ENCODE measurements at places on chromosomes 5 and 9.
A peak's percentile ranks its signal among the peaks of the same experiment; 100 is the strongest.

DNA sequence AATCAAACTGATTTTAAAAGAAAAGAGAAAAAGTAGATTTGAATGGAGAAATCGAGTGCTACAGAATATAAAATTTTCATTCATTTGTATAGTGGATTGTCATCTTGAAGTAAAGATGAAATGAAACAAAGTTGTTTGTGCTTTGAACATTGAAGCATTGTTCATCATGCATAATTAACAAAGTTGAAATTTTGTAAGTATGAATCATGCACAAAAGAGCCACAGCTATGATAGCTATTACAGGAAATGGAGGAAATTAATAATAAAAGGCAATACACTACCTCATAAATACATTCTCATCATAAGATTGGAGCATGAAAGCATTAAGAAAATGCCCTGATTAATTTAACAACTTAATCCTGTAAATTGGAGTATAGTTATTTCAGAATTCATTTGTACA, 153.4 kb upstream of the TLX3 start:
- DNase-seq = no peak

DNA sequence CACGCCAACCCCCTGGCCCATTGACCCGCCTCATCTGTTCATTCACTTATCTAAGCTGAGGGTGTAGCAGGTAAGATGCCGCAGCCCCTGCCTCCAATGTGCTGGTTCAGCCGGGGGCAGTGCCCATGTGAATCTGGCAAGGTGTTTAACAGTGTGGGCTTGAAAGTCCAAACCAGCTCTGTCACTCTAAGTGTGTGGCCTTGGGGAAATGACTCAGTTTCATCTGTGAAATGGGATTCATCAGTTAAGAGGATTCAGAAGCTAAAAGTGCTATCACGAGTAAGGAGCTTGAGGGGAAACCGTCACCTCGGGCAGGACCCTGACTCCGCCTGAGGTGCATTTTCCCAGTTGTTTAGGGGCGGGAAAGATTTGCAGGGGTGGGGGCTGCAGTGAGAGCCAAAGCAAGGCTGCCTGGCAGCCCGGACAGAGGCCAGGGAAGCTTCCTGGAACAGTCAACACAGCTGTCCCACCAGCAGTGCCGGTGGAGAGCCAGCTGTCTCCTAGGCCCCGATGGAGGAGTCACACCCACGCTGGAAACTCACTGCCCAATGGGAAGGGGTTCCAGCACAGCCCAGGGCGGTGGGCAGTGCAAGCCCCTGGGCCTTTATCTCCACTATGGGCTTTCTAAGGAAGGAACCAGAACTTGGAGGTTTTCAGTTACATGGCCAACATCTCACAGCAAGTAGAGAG, 9.7 kb upstream of the URM1 start:
- peak; percentile 45 for DNase-seq

DNA sequence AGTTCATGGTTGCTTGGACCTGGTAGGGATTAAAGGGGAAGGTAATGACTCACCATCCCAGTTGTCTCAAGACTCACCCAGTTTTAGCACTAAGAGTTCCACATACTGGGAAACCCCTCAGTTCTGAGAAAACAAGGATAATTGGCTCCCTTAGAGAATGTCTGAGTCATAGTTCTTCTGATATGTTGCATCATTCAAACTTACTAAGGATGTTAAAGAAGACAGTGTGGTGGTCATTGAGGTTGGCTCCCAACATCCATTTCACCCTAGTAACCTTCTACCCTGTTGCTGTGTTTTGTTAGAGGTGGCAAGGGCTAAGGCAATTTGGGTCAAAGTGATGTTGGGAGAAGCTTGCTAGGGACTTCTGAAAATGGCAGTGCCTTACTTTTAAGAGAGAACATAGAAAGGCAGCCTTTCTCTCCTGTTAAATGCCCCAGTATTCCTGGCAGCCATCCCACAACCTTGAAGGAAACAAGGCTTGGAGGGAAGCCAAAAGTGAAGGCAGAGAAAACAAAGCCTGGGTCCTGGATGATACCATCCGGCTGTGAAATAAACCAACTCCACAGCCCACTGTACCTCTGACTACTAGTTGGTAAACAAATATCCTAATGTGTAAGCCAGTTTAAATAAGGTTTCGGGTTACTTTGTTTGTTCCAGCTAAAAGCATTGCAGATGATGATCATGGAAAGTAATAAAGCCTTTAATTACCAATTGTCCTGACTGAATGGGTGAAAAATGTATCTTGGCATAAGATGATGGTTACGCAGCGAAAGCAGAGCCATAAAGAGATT, 80.4 kb upstream of the ADAMTSL1 start:
- peak; percentile 4 for DNase-seq

DNA sequence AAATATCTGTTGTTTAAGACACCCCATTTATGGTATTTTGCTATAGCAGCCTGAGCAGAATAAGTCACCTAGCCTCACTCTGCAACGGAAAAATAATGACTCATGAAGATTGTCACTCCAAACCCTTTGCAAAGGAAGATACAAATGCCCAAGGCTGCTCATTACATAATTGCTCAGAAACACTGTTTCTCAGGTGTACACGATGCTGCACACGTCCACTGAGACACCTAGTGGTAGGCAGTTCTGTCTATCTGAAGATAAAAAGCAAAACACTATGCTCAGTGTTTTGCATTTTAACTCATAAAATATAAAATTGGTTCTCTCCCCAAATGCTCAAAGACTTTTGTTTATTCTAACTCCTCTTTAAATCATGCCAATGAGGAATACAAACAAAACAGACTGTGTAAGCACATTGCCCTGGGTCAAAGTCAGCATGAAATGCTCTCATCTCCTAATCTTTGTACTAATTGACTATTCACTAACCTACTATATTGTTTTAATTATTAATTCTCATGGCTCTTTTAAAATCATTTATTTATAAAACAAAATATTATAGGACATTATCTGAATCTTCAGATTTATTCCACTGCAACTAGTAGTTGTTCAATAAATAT, 7.7 kb upstream of the TSLP start:
- no peak for DNase-seq

- no peak for DNase-seq
Measured at GRCh38 chr5:137902408-137903133, 13.3 kb downstream of the PKD2L2 start.

GRCh38 chr5:160303690-160304089, 8.7 kb downstream of the CCNJL start:
- DNase-seq = no peak

DNA sequence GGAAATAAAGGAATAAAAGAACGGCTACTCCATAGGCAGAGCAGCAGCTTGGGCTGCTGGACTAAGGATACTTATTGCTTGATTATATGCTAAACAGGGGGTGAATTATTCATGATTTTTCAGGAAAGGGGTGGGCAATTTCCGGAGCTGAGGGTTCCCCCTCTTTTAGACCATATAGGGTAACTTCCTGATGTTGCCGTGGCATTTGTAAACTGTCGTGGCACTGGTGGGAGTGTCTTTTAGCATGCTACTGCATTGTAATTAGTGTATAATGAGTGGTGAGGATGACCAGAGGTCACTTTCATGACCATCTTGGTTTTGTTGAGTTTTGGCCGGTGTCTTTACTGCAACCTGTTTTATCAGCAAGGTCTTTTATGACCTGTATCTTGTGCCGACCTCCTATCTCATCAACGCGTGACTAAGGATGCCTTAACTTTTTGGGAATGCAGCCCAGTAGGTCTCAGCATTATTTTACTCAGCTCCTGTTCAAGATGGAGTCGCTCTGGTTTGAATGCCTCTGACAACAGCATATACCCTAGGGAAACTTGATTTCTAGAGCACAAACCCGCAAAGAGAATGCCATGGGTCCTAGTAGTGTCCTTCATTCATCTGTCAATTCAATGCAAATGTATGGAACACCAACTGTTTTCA, 47.8 kb upstream of the PWWP2A start:
- DNase-seq = no peak

GRCh38 chr5:159206368-159206767, 3.0 kb downstream of the RNF145 start:
- no peak for DNase-seq

- DNase-seq = no peak
Measured at GRCh38 chr5:160565376-160565775, 143.7 kb downstream of the PTTG1 start.

DNA sequence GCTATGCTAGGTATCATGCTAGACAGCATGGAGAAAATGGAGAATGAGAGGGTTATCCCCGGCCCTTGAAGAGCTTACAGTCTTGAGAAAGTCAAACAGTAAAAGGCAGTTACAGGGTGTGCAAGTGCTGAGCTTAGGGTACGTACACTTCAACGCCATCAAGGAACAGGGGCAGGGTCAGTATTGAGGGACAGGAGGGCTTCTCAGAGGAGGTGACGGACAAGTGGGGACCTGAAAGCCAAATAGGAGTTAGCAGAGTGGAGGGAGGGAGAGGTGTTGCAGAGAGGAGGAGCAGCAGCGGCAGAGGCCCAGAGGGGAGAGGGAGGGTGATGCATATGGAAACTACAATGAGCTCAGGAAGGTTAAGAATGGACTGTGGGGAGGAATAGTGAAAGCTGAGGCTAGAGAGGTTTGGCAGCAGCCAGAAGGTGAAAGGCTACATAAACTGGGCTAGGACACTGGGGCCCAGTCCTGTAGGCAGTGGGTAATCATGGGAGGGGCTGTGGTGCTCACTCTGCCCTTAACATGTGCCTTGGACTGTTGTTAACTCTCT, 88.0 kb downstream of the NRG2 start:
- no peak for DNase-seq

DNA sequence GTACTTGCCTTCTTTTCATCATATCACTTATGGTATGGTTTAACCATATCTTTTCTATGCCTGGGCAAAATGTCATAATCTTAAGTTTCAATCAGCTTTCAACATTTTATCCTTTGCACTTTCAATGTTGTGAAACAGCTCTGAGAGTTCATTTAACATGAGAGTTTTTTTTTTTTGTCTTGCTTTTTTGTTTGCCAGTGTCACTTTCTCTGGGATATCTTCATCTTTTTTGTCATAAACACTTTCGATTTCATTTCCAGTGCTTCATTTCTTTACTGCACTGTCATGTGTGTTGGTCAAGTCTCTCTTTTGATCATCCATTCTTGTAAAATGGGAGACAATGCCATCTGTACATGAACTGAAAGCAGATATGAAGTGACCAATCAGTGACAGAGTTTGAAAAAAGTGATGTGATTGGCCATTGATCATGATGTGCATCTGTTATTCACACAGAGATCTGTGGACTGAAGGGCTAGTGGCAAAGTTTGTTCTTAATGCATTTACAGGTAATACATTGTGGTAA, 7.5 kb upstream of the POU5F2 start:
- no peak for DNase-seq

DNA sequence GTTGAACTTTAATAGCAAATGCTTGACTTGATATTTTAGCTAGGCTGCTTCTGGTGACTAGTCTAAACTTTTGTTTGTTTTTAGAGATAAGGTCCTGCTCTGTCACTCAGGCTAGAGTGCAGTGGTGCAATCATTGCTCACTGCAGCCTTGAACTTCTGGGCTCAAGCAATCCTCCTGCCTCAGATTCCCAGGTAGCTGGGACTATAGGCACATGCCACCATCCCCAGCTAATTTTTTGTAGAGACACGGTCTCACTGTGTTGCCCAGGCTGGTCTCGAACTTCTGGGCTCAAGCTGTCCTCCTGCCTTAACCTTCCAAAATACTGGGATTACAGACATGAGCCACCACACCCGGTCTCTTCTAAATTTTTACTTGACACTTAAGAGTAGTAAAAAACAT, 20.7 kb downstream of the CDC37L1 start:
- DNase-seq = no peak

DNA sequence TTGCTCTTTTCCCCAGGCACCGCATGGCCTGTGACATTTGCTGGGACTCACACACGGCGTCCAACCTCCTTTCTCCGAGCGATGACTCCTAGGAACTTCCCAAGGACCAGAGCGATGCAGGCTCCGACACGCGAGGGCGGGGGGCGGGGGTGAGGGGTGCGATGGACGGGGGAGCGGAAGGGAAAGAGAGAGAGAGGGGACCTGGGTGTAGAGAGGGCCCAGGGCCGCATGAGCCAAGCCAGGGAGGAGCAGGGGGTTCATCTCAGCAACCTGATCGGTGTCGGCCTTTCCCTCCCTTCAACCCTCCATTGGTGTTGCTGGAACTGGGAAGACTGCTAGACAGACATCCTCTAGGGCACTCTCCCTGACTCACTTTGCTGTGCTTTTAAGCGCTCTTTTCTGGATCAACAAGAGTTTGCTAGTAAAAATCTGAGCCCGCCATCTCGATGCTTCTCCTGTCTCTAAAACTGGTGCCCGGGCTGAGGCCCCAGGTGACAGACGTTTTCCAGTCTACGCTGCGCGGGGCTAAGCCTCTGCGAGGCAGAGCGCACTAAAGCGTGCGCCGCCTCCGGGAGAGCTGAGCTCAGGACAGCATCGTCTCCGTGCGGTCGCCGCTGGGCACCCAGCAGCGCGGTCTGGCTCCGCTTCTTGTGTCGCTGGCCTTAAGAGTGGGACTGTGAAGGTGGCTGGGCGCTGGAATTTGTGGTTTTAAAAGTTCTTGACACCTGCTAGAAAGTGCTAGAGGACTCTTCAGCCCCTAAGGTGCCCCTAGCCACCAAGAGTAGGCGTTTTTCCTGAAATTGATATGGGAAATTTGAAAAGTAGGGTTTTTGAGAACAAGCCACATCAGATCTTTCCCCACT, 1.0 kb upstream of the TSLP start:
- DNase-seq = no peak

- DNase-seq = no peak
Measured at GRCh38 chr9:18783909-18784308, 249.1 kb downstream of the SAXO1 start.

DNA sequence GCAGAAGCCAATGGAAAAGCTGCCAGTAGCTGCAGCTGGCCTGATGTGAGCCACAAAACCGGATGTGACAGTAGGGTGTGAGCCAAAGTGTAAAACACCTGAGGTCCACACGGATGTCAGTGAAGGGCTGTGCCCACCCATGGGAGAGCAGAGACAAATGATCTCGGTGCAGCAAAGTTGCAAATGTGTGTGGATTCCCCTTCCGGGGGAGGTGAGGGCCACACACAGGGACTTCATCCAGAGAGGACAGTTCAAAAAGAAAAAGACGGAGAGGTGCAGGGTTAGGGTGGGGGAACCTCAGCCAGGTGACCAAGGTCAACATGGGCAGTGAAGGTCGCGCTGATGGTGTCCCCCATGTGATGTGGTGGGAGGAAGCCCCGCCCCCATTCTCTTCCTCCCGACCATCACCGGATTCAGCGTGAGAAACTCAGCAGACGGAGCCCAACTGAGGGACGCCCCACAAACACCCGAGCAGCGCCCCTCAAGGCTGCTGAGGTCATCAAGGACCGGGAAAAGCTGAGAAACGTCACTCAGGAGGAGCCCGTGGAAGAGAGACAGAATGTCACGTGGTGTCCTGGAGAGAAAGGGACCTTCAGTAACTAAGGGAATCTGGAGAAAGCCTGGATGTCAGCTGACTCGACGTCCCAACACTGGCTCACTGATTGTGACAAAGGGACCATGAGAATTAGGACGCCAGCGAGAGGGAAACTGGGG, 11.4 kb upstream of the PTGDS start:
- no peak for DNase-seq

GRCh38 chr9:89185980-89186379, 7.4 kb upstream of the SHC3 start:
- DNase-seq = no peak
